Stimulated activated CD4-positive, alpha-beta T cell treated with anti-CD3 and anti-CD28 coated beads, TNF-alpha, amount 100 ng/mL, for 24 hours (primary cell): ENCODE measurements at places on chromosomes 4 and X.

GRCh38 chrX:15349046-15349445, 13.7 kb upstream of the PIGA start:
- no peak for DNase-seq

- DNase-seq = no peak
These were observed 5.5 kb downstream of the GRIA2 start for GRCh38 chr4:157226035-157226434.

GRCh38 chrX:105315248-105315647, 94.8 kb upstream of the TEX13A start:
- DNase-seq = no peak

- no peak for DNase-seq
These were observed 52.2 kb downstream of the HTRA3 start for GRCh38 chr4:8321771-8322170.

DNA sequence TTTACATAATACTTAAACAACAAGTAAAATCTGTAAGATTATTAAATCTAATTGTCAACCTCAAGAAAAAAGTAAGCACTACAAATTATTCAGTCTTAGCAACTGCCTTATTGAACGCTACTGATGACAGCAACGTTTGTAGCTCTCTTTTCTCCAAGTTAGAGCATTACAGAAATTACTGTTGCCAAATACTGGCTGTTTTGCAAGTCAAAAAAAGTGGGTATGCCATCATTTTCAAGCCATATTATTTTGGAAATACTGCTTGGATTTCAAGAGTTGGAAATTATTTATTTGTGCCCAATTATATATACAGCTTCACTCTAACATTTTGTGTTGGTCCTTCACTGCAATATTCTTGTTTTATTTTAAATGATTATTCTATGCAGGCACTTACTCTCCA, 221.7 kb downstream of the CXXC4 start:
- no peak for DNase-seq

GRCh38 chr4:178577933-178578332, 1135.7 kb upstream of the AGA start:
- DNase-seq = no peak

DNA sequence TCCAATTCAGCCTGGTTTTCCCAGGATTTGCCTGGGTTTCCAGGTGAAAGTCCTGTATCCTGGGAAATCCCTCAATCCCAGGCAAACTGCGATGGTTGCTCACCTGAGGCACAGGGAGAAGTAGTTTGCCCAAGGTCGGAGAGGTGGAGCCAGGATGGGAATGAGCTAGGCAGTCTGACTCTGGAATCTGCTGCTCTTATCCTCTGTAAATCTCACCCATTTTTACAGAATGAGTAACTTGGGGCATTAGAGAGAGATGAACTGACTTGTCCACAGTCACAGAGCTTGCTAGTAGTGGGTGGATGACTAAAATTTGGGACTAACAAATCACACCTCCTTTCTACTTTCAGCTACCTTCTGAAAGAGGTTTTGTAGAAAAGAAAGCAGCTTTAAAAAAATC, 9.8 kb upstream of the ARX start:
- DNase-seq = no peak

DNA sequence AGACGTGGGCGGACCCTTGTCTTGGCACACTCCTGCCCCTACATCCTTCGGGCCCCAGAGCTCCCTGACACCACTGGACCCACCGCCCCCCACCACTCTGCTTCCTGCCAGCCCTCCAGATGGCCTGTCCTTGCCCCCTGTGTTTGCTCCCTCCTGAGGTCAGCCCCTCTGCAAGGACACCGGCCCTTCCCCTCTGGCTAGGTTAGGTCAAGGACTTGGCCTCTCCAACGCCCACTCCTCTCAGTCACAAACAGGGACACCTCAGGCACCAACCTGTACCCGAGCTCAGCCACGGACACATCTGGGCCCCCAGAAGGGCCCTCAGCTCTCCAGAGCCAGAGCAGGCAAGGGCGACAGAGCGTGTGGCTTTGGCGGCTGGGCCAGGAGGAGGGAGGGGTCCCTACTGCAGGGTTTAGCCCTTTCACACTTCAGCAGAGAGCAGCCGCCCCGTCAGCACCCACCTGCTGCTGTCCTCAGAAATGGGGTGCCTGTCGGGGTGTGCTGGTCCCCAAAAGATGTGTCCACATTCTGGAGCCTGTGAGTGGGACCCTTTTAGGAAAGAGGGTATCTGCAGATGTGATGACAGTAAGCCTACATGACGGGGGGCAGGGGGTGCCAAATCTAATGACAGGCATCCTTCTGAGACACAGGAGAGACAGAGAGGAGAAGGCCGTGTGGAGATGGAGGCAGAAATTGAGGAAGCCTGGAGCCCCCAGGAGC, 23.5 kb upstream of the DUSP9 start:
- no peak for DNase-seq

GRCh38 chr4:40570348-40571077, 59.2 kb downstream of the RBM47 start:
- no peak for DNase-seq

DNA sequence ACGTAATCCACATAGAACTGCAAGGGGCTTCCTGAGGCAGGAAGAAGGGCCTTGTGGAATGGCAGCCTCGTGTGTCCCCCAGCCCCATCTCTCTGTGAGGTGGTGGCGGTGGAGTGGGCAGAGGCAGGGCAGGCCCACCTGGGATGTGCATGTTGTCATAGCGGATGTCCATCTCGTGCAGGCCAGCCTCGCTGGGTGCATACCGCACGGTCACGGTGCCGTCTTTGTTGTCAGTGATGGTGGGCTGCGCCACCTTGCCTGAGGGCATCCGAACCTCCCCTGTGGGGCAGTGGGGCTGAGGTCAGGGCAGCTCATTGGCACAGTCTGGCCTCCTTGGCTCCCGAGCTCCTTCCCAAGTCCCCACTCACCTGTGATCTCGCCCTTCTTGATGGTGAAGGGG, 20.4 kb downstream of the FLNA start:
- DNase-seq = no peak

DNA sequence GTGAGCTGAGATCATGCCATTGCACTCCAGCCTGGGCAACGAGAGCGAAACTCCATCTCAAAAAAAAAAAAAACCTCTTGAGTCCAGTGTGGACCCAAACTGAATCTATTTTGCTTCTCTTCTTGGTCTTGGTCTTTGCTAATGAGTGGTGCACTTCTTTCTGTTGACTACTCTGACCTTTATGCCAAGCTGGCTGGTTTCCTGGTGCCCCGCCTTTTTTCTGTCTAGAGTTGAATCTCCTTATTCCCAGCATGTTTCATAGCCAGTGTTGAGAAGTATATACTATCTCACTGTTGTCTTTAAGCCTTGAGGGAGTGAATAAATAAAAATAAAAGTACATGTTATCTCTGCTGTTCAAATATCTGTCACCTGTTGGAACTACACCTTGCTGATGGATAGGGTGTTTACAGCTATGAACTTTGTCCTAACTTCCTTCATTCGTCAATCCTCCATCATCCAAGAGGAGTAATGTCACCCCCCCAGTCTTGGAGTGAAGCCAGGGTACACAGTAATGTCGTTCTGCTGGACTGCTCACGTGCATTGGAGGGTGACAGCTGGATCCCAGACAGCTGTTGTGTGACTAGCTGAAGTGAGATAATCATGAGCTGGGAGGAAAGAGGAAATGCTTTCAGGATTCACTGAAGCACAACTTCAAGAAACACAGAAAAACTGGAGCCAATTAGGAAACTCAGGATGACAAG, 99.3 kb upstream of the PRKG2 start:
- DNase-seq = no peak

DNA sequence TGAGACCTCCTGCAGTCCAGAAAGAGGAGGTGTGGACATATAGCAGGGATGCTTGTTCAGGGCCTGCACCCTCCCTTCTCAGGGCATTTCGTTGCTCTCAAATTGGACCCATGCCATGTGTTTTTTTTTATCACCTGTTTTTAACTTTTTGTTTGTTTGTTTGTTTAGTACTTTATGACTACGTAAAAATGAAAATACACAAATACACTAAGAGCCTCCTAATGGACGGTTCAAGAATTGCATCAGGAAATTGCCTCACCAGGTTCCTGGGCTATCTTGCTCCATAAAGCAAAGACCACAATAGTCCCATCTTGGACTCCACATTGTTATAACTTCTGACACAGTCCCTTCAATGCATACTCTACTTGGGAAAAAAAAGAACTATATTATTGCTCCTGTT, 1685.9 kb upstream of the TENM3 start:
- no peak for DNase-seq

DNA sequence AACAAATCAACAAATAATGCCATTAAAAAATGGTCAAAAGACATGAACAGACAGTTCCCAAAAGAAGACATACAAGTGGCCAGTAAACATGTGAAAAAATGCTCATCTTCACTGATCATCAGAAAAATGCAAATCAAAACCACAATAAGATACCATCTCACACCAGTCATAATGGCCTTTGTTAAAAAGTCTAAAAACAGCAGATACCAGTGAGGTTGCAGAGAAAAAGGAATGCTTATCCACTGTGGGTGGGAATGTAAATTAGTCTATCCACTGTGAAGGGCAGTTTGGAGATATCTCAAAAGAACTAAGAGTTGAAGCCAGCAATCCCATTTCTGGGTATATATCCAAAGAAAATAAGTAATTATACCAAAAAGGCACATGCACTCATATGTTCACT, 668.1 kb upstream of the CPEB2 start:
- DNase-seq = no peak

DNA sequence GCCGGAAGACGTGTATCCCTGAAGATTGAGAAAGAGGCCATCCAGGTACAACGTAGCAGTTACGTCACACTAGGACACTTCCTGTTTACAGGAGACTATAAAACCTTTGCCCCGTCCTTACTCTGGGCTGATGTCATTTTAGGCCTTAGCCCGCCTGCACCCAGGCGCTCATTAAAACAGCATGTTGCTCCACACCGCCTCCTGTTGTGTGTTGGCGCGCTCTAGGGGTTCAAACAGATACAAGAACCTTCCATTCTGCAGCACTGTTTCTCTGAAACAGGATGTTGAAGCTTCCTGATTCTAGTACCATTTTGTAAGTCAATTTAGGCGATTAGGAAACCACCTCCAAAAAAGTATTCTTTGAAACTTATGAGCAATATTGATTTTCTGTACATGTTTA, 722.1 kb downstream of the PCDH7 start:
- no peak for DNase-seq

DNA sequence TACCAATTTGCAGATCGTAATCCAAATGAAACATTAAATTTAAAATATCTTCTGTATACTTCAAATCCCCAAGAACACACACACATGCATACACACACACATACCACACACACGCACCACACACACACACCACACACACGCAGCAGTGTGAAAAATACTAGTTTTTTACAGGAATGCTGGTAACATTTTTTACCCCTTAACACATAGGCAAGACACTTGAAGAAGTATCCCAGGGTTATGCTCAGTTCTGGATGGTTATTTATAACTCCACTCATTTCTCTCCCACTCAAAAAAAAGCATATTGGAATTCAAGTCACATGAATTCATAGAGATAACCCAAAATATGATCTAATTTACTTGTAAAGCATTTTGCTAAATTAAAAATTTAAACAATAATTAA, 325.5 kb upstream of the SLC7A11 start:
- DNase-seq = no peak

DNA sequence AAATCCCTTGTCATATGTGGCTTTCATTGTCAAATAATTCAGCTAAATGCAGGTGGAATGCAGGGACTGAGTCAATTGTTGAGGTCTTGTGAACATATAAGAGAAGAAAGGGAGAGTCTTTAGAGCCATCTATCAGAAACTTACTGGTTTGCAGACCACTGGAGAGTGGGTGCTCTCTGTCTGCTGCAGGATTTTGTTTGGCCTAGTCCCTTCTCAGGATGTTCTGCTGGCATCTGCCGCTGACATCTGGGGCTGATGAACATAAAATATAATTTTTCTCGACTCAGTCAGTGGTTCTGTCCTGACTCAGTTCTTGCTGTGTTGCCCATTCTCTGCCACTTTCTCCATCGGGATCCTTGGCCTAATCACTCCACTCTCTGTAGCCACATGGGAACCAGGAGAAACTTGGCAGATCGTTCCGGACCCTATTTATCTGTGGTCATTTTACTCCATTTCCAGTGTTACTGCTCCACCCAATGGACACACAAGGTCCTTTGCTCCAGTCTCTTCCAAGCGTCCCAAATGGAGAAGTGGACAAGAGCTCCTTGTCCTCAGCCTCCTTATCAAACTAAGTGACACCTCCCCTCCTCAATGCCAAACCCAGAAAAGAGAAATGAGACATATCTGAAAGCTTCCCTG, 436.2 kb downstream of the FAT4 start:
- no peak for DNase-seq

DNA sequence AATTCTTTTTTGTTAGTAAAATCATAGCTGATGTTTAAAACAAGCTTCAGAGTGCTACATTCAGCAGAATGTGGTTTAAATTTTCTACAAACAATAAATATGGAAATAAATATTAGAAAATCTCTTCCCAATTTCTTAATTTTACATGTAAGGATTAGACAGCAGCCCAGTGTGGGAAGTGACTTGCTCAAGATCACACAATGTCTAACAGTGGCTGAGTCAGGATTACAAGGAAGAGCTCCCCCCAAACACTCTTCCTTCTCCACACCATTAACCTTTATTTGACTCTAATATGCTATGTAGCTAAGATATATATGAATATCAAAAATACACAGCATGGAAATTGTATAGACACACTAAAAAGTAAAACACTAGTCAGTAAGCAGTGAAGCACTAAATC, 59.5 kb downstream of the SLC10A7 start:
- no peak for DNase-seq

- DNase-seq = peak; percentile 26
These were observed 63.0 kb downstream of the ZNF732 start for GRCh38 chr4:242121-242848.

GRCh38 chr4:4477391-4477790, 64.5 kb downstream of the STX18 start:
- DNase-seq = no peak

DNA sequence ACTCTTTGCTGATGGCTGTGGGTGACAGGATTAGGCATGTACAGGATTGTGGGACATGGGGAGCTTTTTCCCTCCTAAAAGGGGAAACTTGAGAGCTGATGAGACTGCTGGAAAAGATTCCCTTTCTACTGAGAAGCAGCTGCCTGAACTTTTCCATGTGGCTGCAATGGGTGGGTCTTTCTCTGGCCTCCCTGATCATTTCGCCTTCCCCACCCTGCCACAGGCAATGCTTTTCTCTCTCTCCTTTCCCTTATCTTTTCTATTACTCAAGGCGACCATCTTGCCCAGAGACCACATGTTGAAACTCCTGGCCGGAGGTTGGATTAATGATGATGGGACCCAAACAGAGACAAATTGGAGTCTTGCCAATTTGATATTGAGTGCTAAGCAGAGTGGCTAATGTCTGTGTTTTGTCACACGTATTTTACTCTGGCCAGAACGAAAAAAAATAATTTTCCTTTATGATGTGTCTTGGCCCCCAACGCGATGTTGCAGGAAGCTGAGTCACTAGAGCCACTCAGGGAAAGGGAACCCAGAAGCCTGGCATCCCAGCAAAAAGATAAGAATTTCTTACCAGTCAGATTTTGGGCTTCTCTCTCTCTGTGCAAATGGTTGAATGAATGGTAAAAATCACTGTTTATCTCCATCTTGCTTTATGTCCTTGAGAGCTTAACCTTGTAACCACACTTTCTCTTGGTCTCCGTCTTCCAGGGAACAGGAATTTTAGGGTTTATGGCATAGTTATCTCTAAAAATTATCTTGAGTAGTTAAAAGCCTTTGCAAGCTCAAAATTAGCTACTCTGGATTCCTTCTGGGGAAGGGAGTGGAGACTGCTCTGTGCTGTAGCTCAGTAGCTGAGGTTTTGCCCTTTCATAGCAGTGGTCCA, 19.4 kb upstream of the ATP8A1 start:
- DNase-seq = no peak
